ENCODE measurements at places on chromosomes 13 and 19.

DNA sequence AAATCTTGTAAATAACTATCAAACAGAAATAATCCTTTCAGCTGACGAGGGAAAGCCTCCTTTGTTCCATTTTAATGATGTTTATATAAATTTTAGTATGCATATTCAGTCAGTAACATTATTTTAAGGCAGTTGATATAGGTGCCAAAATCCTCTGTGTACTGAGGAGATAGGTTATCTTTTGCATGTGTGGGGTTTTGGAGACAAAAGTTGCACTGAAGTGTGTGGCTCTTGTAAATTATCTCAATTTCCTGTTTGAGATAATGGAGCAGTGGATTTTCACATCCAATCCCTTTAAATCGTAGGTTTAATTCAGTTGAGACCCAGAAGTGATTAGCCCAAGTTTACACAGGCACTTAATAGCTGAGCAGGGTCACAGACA is 106.6 kb downstream of the RGCC start:
- no peak for DNase-seq

GRCh38 chr13:44437356-44438233 is 64.0 kb downstream of the SERP2 start:
- no peak for DNase-seq

DNA sequence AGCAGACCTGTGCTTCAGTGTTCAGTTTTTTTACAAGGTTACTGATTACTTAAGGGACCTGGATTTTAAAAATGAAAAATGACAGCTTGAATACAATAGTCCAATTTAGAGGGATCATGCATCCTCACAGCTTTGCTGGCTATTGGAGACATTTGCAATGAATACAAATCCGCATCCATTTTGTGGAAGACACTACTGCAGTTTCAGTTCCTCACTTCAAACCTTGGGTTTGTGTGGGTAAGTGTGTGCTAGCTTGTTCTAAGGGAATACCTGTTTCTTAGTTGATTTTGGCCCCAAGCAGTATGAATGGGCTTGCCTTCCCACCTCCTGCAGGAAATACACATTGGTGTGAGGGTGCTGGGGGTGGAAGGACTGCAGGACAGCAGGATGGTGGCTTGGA is 222.4 kb downstream of the OLFM4 start:
- DNase-seq: no peak

DNA sequence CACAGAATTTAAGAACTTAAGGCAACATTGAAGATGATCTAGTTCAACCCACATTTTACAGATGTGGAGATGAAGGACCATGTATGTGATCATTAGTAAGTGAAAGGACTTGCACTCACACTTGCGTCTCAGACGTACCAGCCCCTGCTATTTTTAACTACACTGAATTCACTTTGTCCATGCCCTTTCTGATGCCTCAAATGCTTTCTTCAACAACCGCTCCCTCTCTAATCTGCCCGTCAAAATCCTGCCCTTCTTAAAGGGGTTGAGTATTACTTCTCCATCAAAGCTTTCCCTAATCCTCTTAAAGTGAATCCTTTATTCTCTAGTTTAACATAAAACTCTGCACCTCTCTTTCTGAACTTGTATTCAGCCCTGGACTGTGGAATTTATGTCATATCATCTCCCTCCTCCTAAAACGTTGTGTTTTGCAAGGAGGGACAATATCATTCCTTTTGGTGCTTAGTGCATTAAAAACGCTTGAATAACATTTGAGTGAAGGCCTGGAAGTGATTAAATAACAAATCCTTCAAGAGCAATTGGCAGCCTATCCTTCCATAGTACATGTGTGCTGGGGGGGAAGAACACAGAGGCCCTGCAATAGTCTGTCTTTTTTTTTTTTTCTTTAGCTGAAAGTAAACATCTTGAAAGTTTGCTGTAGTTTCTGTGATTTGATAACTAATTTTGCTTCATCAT is 493.3 kb downstream of the LMO7 start:
- no peak for DNase-seq

GRCh38 chr19:33520048-33520643 is 1.4 kb downstream of the PEPD start:
- DNase-seq: no peak
